ENCODE measurements at places on chromosomes 6 and 20.

- no peak for DNase-seq
These were observed 55.8 kb downstream of the PHACTR1 start for GRCh38 chr6:12772416-12772815.

DNA sequence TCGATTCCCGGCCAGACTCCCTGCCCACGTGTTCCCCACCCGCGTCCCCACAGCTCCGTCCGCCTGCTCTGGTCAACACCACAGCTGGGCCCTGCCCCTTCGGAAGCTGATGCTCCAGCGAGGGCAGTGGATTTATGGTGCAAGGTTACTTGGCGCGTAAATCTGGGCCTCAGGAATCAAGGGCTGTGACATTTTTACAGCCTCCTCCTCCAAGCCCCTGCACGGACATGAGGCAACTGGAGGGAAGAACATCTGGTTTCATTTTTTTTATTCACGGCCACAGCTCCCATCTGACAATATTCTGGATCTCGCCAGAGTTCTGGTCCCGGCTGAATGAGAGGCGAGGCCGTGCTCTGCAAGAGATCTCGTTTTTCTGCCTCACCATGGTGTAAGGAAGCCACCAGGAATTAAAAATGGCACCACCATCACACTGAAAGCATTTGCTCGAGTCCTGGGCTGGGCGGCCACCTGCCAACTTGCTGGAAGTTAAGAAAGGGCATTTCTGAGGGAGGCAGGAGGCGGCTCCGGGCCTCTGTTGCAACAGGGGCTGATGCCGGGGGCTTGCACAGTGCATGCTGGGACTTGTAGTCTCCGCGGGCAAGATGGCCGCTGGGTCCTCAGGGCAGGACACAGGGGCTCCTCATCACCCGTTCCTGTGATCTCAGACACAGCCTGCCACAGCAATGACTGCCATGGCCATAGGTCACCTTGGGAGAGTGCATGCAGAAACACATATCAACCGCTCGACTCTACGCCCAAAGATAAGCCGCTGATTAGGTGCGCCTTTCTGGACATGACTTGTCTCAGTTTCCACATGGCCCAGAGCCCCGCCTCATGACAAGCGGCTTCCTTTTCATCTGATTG lies 148.5 kb downstream of the LY86 start:
- no peak for DNase-seq

- no peak for DNase-seq
These were observed 68.5 kb upstream of the ARMC2 start for GRCh38 chr6:108779536-108780275.

DNA sequence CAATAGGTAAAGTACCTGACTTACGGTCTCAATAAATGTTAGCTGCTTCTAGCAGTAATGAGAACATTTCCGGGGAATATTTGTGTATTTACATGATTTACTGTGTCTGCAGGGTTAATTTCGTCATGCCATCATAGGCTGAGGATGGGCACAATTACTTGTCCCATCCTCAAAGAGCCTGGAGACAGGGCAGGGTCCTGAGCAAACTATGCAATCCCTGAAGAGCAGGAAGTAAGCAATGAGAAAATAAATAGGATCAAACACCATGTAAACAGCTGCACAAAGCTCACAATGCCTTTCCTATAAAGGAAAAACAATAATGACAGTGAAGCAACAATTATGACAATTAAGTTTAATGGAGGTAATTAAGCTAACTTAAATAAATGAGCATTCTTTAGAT lies 114.6 kb upstream of the FOXQ1 start:
- DNase-seq: no peak

GRCh38 chr6:6946206-6947155 lies 161.3 kb upstream of the RREB1 start:
- DNase-seq: no peak

GRCh38 chr20:16314320-16314719 lies 258.9 kb downstream of the KIF16B start:
- DNase-seq: no peak

DNA sequence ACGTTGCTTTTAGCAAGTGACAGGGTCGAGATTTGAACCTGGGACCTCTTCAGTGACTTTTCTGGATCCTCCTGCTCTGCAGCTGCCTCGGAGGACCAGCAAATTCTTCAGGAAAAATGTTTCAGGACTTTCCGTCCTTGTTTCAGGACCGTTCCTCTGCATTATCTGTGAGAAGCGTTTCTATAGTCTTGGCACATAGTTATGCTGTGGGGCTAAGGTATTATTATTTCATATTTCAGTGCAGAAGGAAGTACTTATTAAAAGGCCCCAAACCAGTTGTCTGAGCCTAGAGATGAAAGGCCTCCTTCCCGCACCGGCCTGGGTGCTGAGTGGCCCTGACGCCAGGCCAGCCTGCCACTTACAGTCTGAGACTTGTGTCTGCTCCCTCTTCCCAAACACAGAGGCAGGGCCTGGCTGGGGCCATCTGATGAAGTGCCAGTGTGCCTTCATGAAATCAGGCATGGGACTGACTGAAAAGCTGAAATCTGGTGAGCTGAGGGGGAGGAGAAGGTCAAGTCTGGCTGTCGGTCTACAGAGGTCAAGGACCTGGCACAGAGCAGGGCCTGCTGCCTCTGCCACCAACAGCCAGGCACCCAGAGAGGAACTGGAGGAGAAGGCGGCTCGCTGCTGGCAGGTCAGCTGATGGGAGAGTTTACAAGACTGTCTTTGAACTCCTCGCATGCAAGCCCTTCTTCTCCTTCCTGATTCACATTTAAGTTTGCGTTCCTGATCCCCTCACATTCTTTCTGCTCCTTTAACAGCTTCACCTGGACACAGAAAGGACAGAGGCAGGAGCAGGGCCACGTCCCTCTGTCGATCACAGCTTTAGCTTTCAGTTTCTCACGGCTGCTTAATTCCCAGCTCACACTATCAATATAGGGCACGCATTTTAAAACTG lies 8.9 kb upstream of the QKI start:
- DNase-seq: no peak

DNA sequence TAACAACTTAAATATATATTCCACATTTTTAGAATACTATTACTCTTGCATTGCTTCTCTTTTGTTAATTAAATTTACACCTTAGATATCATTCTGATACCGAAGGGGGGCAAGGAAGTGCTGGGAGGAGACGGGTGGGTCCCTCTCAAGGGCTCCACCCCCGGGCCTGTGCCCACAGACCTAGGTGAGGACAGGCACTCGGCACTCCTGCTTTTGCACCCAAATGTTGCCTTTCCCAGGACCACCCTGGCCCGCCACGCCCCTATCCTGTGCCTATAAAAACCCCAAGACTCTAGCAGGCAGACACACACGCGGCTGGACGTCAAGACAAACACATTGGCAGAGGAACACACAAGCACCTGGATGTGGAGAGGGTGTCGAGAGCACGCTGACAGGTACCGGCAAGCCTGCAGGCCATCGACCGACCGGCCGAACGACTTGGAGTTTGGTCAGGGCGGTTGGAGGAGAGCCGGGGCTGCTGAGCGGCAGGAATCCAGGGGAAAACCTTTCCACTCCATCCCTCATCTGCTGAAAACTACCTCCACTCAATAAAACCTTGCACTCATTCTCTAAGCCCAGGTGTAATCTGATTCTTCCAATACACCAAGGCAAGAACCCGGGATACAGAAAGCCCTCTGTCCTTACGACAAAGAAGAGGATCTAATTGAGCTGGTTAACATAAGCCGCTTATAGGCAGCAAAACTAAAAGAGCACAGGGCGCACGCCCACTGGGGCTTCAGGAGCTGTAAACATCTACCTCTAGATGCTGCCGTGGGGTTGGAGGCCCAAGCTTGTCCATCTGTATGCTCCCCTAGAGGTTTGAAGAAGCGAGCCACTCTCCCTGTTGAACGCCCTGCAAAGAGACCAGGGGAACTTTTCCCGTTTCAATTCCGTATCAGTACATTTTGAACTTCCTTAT lies 197.4 kb upstream of the PRSS16 start:
- no peak for DNase-seq

DNA sequence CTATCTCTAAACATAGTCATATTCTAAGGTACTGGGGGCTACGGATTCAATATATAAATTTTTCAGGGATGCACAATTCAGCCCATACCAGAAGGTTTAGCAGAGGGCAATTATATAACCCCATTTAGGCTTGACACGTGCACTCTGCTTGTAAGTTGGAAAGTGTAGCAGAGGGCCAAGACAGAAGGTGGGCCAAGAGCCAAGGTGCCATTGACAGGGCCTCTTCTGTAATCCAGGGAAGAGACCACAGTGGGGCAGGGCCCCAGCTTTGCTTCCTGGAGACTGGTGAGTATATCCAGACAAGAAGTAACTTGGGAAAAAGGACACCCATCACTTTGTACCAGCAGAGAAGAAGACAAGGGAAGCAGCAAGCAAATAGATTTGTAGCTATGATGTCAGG lies 672.4 kb upstream of the MARCKS start:
- no peak for DNase-seq

DNA sequence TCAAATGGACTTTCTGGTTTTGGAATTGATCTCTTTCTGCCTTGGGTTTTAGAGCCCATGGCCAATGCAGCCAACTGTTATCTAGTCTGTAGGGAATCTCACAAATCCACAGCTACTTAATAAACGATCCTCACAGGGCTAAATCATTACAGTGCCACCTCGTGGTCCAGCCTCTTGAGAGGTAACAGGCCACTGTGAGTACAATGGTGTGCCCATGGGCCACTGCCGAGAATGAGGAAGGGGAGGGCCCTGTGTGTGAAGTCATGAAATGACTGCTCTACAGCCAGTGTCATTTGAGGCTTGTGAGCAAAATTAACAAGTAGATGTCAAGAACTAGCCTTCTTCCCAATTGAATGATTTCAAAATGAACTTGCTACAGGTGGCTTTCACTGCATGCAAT lies 54.3 kb upstream of the GMPR start:
- DNase-seq: no peak

DNA sequence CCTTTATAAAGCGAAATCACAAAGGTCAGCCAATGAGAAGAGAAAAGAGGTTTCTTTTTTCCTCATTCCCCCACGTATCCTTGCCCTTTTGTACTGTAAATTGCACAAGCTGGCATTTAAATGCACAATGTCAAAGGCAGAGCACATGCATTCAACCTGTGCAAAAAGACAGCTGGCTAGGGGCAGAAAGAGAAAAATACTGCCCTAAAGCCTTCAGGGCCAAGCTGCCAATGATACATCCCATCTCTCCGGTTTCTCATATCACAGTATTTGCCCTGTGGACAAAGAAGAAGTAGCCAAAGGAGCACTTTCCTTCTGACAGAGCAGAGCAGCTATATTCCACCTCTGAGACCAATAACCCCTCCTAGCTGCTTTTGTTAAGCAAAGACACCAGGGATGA lies 219.2 kb downstream of the TRDN start:
- no peak for DNase-seq

DNA sequence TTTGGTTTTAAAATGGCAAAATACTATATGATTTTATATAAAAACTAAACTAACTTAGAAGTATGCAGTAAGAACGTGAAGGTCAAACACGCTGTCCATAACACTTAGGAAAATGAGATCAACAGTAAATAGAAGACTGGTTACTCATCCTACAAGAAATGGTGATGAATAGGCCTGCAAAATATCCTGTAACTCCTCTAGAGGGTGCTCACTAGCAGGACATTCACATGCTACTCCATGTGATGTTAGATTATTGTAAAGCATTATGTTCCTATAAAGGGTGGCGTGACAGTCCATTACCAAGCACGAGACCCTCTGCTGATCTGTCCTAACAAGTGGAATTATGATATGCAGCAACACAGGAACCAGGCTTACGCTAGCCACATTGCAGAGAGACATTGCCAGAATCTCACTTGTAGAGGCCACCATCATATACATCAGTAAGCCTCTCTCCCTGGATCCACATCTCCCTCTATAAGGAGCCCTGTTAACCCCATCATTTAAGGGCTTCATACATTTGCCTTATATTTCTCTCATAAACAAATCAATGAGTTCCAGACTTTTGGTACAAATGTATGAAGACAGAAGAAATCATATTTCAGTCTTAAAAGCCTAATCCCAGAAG lies 18.0 kb upstream of the DEFB129 start:
- DNase-seq: no peak

DNA sequence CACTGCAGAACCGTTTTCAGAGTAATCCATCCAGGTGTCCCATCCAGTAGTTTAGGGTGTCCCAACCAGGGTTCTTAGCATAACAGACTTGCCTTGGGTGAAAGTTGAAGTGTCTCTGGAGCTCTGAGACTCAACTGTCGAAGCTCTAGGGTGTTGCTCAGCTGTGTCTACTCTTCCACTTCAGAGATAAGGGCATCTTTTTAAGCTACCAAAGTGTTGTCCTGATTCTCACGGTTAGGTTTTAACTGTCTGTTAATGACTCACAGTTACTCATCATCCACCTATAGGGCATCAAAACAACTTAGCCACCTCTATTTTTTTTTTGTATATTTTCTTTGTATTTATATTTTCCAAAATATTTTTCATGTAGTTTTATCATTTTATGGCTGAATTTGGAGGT lies 36.9 kb upstream of the TBX18 start:
- no peak for DNase-seq

GRCh38 chr20:41329435-41330342 lies 10.9 kb upstream of the LPIN3 start:
- DNase-seq: peak; percentile 76

- no peak for DNase-seq
These were observed 84.9 kb upstream of the HTR1B start for GRCh38 chr6:77548190-77548589.

DNA sequence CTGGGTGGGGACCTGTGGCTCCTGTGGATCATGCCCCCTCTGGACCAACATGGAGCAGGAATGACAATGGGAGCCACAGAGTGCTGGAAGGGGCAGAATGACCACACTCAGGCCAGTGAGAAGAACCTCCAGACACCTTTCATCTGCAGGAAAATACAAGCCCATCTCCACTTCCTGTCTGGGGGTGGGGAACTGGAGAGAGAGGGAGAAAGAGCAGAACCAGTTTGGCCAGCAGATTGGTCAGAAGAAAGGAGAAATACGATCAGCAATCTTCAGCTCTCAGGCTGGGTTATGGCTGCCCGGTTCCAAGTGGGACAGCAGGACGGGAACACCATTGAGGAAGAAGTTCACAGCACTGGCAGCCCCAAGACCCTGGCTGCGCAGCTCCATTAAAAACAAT lies 37.0 kb downstream of the BMP7 start:
- no peak for DNase-seq

DNA sequence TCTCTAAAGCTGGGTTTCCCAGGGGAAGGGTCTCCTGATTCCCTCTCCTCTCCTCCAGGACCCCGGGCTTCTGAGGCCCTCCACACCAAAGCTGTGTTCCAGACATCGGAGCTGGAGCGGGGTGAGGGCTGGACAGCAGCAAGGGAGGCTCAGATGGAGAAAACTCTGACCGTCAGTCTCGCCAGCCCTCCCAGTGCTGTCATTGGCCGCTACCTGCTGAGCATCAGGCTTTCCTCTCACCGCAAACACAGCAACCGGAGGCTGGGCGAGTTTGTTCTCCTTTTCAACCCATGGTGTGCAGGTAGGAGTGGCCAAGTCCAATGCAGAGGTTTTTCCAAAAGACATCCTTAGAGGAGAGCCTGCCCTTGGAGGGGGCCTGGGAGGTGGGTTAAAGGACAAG lies 14.4 kb downstream of the TGM6 start:
- no peak for DNase-seq

Data from stimulated activated CD4-positive, alpha-beta T cell treated with anti-CD3 and anti-CD28 coated beads, Interleukin-1b, Interleukin-23, amount 100 ng/mL, for 48 hours (primary cell).